Hematopoietic multipotent progenitor cell treated with erythropoietin and hydrocortisone succinate and interleukin-3 and kit ligand, for 4 days (in vitro differentiated cells): ENCODE measurements at places on chromosomes 1 and 21.

DNA sequence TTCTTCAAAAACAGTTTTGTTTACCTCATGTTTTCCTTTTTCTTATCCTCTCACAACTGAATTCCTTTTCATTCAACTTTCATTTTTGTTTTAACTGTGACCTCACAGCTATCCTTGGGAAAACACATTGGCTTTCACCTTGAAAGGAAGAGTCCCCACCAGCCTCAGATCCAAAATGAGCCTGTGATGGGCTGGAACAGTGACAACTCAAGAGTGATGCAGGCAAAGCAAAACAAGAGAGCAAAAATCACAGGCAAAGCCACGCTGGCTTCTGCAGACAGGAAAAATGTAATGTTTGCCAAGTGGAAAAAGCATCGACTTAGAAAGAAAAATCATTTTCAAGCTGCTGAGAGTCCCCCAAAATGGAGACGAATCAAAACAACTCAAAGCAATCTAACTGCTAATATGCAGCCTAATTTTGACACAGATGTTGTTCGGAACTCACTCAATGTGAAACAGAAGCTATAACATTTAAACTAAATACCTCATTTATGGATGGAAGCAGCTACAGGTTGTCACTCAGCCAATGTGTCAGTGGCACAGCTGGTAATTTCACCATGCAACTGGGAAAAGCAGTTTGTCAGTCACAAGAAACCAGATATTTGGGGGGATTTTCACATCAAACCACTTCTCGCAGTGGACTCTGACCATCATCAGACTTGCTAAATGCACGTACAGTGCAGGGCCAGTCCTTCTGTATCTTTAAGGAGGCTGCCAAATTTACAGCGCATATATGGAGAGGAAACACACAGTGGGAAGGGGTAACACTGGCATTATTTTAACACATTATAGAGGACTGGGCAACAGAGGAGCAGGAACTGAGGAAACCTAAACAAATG lies 50.7 kb downstream of the ALG14 start:
- DNase-seq: no peak

DNA sequence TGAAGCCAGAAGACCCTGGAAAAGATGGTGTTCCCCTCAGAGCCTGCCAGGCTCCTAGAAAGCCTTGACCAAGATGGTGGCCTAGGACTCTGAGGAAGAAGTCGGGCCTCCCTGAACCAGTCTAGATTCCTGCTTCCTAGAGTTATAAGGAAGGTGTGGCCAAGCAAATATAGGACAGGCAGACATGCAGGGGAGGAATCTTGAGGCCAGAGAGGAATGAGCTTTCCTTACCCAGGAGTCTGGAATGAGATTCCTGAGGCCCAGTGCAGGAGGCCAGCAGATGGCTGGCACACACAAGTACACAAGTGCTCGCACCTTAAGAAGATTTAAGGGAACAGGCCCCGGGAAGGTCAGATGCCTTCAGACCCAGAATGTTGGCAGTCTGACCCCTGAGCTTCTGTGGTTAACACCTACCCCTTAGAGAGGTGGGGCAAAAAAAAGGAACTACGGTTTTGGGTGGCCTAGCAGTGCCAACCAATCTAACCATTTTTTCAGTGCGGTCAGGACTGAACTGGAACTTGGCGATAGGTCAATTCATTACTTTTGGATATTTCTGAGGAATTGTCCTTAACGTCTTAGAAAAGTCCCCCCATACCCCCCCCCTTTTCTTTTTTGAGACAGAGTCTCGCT lies 73.3 kb downstream of the MDM4 start:
- DNase-seq: peak; percentile 15

DNA sequence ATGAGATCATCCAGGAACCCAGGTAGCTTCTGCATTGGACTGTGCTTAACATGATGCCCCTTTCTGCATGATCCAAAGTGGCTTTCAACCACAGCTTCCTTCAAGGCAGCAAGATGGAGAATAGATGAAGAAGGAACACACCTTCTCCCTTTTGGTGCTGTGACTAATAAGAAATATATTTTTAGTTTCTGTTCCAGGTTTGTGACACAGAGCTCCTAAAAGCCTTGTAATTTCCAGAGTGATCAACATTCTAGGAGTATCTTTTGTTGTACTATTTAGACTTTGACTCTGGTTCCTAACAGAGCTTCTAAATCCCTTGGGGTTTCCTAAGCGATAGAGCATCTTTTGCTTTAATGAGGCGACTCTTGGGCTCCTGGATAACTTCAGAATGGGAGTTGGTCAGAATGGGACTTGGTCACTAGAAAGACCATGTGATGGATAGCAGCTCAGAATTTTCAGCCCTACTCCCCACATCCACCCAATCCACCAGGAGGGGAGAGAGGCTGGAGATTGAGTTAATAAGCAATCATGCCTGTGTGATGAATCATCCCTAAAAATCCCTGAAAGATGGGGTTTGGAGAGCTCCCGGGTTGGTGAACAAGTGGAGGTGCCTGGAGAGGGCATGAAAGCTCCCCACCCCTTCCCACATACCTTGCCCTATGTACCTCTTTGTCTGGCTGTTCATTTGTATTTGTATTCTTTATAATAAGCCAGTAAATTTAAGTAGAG lies 134.8 kb downstream of the FGGY start:
- DNase-seq: no peak

- peak; percentile 33 for DNase-seq
These were observed 1.9 kb downstream of the C1orf162 start for GRCh38 chr1:111475701-111476100.

GRCh38 chr21:37759777-37760176 lies 156.5 kb downstream of the KCNJ6 start:
- no peak for DNase-seq

DNA sequence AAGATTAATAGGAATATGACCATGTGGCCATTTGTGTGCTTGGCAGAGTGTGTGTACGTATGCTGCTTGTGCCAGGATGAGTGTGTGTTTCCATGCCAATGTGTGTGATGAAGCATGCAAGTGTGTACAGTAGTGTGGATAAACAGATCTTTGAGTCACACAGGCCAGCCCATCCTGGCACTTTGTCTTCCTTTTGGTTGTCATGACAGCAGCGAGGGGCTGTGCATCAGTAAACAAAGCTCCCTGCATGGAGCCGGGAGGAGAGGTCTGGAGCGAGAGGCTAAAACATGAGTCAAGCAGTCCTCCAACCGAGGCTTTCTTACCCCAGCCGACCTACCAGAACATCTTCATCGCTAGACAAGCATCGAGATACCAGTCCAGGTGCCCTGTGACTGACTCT lies 221.2 kb downstream of the CACNA1E start:
- no peak for DNase-seq

DNA sequence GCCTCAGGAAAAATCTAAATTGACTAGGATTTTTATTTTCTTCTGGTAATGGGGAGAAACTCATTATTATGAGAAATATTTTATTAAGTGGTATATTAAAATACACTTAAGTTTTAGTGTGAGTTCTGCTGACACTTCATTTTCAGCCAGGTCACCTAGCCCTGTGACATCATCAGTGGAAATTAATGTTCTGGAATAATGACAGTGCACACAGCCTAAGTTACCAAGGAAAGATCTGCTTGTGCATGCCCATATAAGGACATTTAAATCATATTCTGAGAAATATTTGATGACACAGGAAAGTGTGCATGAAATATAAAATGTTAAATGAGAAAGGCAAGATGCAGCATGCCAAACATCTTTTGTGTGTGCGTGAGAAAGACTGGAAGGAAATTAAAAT lies 102.0 kb downstream of the KIF14 start:
- no peak for DNase-seq

DNA sequence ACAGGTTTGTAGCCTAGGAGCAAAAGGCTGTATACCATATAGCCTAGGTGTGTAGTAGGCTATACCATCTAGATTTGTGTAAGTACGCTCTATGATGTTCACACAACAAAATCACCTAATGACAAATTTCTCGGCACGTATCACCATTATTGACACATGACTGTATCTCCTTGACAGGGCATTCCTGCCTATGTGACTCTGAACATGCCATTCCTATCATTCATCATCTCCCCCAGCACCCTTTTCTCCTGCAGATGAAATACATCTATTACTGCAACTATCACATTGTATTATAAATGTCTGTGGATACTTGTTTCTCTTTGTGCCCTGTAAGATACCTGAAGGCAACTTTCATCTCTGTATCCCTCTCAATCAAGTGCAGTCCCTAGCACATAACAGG lies 29.9 kb downstream of the TP53BP2 start:
- no peak for DNase-seq

GRCh38 chr1:58104960-58105359 lies 441.6 kb downstream of the OMA1 start:
- DNase-seq: peak; percentile 76

GRCh38 chr1:236099355-236099974 lies 34.6 kb upstream of the NID1 start:
- DNase-seq: no peak

DNA sequence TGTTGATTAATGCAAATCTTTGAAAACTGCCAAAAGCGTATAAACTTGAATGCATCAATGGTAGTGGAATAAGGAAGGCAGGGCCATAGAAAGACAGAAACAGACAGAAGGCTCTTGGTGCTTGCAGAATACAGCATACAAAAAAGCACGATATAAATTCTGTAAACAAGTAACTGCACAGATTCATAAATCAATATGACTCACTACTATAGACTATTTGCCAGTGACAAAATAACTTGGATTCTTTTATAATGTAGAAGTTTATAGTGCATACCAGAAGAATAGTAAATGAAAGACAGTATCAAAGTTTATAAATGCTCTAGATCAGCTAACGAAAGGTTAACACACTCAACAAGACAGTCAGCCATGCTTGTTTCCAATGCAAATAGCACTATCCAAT lies 349.6 kb downstream of the PTBP2 start:
- DNase-seq: no peak

DNA sequence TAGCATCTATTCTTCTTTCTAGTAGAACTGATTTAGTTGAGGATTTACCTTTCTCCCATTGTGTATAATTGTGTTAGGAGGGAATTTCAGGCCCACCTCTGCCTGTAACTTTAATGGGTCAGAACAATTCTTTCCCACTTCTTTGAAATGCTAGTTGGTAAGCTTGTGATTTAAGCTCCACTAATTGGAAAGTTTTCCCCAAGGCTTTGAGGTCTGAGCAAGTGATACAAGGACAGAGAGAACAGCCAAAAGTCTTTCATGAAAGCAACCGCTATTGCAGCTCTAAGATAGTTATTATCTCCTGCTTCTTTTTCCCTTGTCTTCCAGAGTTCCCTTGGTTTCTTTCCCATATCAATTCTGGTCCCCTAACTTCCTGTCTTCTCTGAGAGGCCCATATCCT lies 38.7 kb upstream of the PDC start:
- no peak for DNase-seq
